Tibial artery (tissue), 4 donors: ENCODE measurements at places on chromosomes 16 and 17.

GRCh38 chr16:1071561-1072225, 854 bp upstream of the SSTR5 start:
- no peak for DNase-seq

DNA sequence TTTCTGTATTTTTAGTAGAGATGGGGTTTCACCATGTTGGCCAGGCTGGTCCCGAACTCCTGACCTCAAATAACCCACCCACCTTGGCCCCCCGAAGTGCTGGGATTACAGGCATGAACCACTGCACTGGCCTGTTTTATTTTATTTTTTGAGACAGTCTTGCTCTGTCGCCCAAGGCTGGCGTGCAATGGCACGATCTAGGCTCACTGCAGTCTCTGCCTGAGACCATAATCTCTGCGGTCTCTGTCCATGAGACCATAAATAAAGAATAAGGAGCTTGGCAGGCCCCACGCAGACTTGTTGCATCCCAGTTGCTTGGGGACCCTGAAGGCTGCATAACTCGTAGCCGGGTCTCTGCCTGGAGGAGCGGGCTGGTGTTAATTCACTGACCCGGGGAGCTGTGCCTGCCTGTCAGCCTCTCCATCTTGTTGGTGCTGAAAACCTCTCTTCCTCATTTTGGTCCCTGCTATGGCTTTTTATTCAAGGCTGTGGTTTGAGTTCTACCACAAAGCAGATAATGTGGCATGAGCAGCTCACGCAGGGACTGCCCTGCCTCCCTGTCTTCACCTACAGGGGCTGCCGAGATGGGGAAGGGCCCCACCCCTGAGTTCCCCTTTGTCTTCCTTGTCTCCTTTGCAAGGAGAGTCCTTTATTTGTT, 82.1 kb downstream of the MSI2 start:
- no peak for DNase-seq

DNA sequence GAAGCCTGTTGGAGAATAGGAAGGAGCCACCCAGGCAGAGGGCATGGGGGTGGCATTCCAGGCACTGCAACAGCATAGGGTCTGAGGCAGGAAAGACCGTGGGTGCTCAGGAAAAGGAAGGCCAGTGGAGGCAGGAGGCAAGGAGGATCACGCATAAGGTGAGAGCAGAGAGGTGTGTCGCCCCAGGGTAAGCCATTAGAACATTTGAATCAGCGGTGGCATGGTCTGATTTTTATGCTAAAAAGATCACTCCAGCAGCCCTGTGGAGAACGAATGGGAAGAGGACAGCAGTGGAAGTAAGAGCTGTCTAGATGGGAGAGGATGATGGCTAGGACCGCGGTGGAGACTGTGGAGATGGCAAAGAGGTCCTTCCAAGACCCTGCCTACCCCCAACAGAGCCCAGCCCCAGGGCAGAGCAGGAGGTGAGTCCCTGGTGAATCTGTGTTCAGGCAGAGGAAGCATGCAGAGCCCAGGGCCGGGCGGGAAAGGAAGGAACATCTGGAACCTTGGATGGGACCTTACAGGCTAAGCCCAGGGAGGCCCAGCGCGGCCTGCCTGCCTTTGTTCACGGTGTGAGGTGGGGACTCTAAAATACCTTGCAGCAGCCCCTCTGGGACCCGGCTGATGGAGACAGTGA, 7.8 kb downstream of the LPO start:
- DNase-seq, result no peak

GRCh38 chr16:8541868-8542267, 48.4 kb downstream of the TMEM114 start:
- DNase-seq, result no peak

DNA sequence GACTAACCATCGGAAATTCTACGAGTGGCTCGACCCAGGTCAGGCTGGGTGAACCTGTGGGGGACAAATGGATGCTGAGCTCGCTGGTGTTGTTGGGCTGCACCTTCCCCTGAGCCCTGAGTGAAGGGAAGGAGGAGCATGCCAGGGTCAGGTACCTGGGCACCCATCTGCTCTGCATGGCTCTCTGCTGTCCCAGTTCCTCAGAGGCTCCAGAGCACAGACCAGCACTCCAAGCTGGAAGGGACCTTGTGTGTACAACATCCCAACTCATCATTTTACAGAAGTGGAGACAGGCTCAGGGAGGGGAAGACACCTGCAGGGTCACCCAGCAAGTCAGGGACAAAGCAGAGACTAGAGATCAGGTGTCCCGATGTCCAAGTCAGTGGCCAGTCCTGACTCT, 84.9 kb upstream of the NLRP1 start:
- peak; percentile 49 for DNase-seq

- DNase-seq, result no peak
These were observed 15.6 kb downstream of the TLE7 start for GRCh38 chr16:71426069-71426879.

DNA sequence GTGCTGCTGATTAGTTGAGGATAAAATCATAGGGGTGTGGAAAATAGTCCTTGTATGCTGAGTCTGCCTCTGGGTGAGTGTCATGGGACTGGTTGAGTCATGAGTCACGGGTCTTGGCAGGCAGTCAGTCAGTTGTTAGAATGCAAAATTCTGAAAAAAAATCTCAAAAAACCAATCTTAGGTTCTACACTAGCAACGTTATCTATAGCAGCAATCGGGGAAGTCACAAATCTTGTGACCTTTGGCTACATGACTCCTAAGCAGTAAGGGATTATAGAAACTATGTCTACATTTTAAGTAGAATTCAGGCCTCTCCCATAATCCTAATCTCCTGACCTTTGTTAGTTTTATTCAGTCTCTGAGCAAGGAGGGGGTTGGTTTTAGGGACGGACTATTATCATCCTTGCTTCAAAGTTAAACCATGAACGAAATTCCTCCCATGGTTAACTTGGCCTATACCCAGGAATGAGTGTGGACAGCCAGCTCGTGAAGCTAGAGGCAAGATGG, 18.0 kb upstream of the PMFBP1 start:
- no peak for DNase-seq

GRCh38 chr17:58539698-58540097, 25.3 kb upstream of the MTMR4 start:
- no peak for DNase-seq

DNA sequence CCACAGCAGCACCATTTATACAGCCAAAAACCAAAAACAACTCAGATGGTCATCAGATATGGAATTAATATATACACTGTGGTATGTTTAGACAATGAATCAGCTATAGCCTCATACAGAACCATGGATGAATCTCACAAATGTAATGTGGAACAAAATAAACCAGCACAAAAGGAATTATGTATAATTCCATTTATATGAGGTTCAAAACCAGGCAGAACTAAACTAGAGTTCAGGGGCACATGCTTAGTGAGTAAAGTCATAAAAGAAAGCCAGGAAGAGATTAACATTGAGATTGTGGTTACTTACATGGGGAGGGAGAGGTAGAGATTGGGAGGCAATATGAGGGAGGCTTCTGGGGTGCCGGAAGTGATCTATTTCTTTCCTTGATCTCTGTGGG, 231.1 kb downstream of the COPRS start:
- no peak for DNase-seq

- DNase-seq, result no peak
These were observed 76.8 kb downstream of the SEC14L1 start for GRCh38 chr17:77217566-77217965.

GRCh38 chr17:78163881-78164747, 4.3 kb upstream of the SYNGR2 start:
- DNase-seq, result no peak

GRCh38 chr17:8868529-8868951, 1.1 kb upstream of the PIK3R6 start:
- peak; percentile 12 for DNase-seq

DNA sequence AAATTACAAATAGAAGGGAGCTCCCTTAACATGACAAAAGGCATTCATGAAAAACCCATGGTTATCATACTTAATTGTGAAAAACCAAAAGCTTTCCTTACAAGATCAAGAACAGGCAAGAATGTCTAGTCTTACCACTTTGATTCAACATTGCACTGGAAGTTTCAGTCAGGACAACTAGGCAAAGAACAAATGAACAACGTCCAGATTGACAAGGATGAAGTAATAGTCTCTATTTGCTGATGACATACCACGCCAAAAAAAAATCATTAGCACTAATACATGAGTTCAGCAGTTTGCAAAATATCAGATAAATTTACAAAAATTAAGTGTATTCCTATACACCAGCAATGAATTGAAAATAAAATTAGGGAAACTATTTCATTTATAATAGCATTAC, 200.2 kb downstream of the TOX3 start:
- DNase-seq, result no peak

DNA sequence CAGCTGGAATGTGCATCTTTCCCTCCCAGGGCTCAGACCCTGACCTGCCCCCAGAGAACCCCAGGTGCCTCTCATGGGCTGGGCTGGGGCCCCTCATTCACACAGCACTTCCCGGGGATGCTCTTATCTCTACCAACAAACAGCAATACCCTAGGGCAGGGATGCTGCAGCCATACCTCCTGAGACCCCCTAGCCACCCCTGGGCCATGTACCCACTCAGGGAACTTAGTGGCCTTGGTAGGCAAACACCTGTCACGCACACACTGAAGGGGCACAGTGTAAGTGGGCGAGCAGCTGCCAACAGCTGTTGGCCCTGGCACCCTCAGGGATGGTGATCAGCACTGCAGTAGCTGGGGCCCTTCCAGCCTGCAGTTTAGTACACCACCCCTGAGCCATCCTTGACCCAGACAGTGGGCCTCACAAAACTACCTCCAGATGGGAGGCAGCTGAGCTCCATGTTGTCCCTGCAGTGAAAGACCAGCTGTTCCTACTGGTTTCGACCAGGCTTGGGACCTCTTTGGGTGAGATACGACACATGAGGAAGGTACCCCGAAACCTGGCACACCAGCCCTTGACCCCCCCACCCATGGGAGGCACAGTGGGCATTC, 1723.6 kb downstream of the TP53TG3F start:
- DNase-seq, result no peak

GRCh38 chr16:73071131-73071940, 23.4 kb upstream of the ZFHX3 start:
- no peak for DNase-seq

GRCh38 chr16:79560318-79560717, 40.2 kb downstream of the MAF start:
- DNase-seq, result no peak

DNA sequence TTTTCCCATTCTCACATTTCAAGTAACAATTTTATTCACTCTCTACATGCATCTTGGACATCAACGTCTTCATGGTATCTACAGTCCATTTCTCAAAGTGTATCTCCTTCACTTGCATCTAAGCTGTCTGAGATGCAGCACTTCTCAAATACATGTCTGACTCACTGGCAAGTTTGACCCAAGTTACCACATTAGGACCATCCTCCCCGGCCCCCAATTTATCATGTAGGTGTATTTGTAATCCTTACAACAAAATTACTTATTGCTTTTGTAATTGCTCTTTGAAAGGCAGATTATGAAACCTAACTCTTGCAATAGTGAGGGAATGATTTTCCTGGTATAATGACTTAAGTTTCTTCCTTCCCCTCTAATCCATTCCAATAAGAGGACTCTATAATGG, 28.9 kb upstream of the ULK2 start:
- no peak for DNase-seq

DNA sequence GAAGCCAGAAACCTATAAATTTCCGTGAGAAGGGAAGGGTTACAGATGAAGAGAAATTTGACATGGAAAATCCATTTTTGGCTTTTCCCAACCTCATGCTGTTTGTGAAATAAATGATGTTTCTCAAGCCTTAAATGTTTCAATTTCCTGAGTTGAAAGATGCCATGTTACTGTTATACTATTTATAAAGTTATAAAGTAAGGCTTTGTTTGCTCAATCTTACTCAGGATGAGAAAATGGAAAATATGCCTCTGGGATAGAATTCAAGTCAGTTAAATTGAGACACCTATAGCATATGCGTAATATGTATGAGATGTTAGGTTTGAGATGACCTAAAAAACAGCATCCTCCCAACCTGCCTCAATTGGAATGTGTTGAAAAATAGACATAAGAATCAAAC, 19.9 kb upstream of the FAM20A start:
- no peak for DNase-seq

GRCh38 chr17:50153650-50154575, 3.4 kb upstream of the PPP1R9B start:
- DNase-seq, result peak; percentile 69

DNA sequence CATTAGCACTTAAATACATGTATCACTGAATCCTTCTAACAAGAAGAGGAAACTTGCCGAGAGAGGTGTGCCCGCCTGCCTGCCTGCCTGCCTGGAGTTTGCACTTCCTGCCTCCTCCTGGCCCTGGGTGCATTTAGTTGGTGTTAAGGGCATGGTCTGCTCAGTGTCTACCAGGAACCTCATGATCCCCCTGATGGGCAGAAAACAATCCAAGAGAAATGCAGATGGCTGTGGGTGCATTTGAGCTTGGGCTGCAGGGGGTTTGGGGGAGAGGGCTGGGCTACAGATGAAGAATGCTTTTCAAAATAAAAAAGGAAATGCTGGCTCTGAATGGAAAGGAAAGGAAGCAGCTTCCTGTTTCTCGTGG, 10.1 kb downstream of the KSR1 start:
- DNase-seq, result no peak
